ENCODE measurements at places on chromosomes 6 and 20.

DNA sequence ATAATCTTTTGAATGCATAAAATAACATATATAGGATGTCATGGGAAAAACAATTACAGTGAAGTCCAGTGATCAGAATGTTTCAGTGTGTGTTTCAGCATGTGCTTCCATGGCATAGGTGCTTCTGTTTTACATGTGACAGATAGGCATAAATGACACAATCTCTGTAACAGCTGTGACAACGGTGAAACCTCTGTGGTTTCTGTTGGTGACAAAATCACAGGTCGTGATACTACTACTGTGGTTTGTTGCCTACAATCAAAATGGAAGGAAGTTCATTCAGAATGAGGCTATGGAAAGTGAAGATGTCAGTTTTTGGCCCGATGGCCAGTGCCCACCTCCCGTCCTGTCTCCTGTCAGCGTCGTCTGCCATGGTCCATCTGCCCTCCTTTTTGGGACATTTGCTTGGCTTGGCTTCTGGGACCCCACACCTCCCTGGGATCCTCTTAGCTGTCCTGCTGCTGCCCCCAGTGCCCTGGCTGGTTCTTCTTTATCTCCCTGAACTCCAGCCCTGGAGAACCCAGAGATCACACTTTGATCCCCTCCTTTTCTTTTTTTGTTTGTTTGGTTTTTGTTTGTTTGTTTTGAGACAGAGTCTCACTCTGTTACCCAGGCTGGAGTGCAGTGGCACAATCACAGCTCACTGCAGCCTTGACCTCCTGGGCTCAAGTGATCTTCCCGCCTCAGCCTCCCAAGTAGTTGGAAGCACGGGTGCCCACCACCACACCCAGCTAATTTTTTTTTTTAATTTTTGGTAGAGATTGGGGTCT is 79.3 kb upstream of the NAA20 start:
- no peak for DNase-seq

GRCh38 chr6:35388772-35389352 is 46.5 kb downstream of the PPARD start:
- DNase-seq, result no peak

- no peak for DNase-seq
Measured at GRCh38 chr6:34022250-34022872, 123.5 kb downstream of the GRM4 start.

GRCh38 chr6:2643130-2643529 is 107.6 kb downstream of the MYLK4 start:
- DNase-seq, result no peak

DNA sequence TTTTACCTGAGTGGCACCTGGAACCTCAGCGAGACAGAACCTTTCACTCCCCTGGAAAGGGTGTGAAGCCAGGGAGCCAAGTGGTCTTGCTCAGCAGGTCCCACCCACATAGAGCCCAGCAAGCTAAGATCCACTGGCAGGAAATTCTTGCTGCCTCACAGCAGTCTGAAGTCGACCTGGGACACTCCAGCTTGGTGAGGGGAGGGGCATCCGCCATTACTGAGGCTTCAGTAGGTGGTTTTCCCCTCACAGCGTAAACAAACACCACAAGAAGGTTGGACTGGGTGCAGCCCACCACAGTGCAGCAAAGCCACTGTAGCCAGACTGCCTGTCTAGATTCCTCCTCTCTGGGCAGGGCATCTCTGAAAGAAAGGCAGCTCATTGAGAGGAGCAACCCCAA is 134.7 kb upstream of the RSPO3 start:
- no peak for DNase-seq

DNA sequence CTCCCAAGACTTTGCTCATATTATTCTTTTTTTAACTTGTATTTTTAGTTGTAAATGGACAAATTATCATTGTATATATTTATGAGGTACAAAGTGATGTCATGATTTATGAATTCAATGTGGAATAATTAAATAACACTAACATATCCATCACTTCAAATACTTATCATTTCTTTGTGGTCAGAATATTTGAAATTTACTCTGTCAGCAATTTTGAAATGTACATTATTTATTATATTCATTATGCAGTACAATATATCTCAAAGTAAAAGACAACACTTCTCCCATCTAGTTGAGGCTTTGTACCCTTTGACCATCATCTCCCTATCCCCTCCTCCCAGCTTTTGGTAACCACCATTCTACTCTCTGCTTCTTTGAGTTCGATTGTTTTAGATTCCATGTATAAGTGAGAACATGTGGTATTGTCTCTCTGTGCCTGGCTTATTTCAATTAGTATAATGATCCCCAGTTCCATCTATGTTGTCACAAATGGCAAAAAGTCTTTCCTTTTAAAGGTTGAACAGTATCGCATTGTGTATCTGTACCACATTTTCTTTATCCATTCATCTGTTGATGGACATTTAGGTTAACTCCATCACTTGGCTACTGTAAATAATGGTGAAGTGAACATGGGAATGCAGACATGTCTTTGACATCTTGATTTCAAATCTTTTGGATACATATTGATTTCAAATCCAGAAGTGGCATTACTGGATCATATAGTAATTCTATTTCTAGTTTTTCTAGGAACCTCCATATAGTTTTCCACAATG is 197.2 kb downstream of the KIF6 start:
- no peak for DNase-seq

- DNase-seq, result no peak
Measured at GRCh38 chr20:4684837-4685413, 36.8 kb upstream of the PRND start.

DNA sequence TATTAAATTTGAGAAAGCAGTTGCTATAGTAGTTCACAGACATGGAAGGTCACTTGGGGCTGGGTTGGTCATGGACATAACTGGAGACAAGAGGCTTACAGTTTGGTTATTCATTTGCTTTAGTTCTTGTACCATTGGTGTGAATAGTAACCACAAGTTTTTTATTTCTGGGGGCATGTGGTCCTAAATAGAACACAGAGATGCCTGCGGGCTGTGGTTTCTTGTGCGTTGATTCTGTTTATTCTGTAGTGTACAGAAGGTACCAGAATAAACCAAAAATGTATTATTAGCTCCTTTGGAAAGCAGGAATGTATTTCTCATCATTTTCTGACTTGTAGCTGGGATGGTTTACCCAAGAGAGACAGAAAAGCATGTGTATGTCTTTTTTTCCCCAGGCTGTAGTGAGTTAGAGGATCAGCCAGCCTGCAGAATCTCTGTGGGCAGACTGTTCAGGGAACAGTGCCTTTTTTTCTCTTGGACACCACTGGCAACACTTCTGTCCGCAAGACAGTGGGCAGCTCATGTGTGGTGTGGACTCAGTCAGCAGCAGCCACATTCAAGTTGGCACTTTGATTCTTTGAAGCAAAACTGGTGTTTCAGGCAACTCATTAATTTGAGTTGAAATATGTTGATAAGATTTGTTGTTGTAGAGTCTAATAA is 122.1 kb downstream of the LRRC1 start:
- DNase-seq, result no peak

DNA sequence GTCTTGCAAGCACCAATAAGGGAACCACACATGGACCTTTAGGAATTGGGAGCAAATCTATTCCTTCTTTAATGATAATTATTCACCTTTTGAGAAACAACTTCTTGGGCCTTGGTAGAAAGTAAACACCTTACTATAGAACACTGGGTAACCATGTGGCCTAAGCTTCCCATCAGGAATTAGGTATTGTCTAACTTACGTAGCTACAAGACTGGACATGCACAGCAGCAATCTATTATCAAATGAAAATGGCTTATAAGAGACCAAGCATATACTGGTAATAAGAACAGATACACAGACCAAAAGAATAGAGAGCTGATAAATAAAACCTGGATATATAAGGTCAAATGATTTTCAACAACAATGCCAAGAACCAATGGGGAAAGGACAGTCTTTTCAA is 16.8 kb downstream of the TCP11 start:
- DNase-seq, result no peak

DNA sequence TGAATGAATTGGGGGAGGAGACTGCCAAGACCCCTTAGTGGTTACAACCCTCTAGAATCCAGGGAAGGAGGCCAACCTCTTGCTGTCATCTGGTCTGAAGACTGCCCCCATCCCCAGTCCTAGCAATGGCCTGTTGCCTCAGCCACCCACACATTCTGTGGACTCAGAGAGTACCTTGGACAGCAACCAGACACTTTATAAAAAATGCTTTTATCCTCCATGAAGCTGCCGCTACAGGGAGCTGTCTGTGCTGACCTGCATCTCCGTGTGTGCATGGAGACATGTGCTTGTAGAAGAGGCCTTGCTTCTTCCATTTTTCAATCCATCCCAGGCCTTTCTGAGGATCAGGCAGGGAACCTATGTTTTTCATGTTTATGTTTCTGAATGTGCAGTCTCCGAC is 15.2 kb downstream of the CDH22 start:
- DNase-seq, result no peak

GRCh38 chr6:6612308-6612707 is 23.8 kb downstream of the LY86 start:
- DNase-seq, result no peak

- no peak for DNase-seq
Measured at GRCh38 chr20:49566401-49567364, 1.3 kb downstream of the PTGIS start.

- no peak for DNase-seq
Measured at GRCh38 chr6:25620391-25620790, 31.6 kb upstream of the SCGN start.

DNA sequence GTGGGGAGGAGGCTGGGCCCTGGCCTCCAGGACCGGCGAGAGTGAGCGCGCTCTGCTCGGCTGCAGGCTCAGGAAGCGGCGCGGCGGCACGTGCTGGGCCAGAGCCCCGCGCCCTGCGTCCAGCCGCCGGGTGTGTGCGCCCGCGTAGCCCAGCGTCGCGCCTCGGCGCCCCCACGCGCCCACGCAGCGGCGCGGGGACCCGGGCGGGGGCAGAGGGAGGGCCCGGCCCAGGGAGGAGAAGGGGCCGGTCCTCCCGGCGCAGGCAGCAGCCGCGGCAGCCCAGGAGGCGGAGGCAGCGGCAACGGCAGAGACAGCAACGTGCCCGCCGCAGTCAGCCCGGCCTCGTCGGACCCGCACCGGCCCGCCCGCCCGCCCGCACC is at the start of gene EYA2:
EYA2 (plus strand) TSS at position 265 of the 380 bp plus-strand sequence. CDS start 95,168 bp downstream, outside the sequence.
- DNase-seq, result no peak

GRCh38 chr6:21033575-21034026 is 499.3 kb downstream of the CDKAL1 start:
- no peak for DNase-seq

DNA sequence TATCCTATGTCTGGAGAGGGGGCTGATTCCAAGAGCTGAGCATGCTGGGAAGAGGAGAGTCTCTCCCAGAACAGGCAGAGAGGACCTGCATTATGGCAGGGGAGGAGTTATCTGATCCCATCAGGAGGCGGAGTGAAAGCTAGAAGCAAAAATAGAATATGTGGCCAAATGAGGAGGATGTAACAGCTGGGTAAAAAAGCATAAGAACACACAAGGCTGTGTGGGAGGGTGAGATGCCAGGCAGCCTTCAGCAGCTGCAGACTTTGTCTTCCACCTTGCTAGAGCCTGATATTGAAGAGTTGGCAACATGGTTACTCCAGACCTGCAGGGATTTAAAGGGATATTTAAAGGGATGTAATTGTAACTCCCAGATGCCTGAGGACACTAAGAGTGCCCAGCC is 167.1 kb downstream of the PTPRT start:
- DNase-seq, result no peak

GRCh38 chr20:17795003-17795402 is 95.2 kb downstream of the BANF2 start:
- no peak for DNase-seq

GRCh38 chr6:13423252-13423651 is 64.1 kb downstream of the GFOD1 start:
- no peak for DNase-seq

GRCh38 chr20:56348305-56348693 is 10.5 kb upstream of the FAM210B start:
- DNase-seq, result no peak

DNA sequence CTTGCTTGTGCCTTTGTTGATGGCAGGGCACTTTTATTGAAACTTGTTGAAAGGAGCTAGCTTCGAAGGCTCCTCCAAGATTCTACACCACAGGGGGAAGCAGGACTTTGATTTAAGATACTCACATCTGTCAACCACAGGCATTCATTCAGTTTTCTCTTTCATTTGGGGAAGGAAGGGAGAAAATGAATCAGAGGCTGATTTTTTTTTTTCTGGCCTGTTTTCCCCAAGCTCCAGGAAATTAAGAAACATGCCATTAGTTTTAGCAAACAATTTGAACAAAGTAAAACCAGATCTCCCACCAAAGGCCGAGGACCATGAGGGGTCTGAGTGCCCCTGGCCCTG is 8.7 kb upstream of the APCDD1L start:
- DNase-seq, result no peak

- no peak for DNase-seq
Measured at GRCh38 chr20:2918096-2919049, 45.1 kb downstream of the PTPRA start.

DNA sequence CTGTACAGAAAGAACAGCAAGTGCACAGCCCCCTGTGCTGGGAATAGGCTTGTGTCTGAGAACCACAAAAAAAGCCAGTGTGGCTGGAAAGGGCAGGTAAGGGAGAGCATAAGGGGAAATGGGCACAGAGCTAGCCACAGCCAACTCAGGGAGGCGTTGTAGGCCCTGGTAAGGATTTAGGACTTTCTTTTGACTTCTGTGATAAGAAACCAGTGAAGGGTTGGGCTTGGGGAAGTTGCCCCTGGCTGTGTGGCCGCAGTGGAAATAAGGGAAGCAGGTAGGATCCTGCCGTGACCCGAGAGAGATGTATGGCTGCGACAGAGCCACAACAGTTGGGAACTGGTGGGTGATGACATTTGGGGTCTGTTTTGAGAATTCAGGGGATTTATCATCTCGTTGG is 30.0 kb upstream of the PHACTR2 start:
- DNase-seq, result no peak

GRCh38 chr20:46139908-46140482 is 21.9 kb downstream of the CD40 start:
- DNase-seq, result no peak

DNA sequence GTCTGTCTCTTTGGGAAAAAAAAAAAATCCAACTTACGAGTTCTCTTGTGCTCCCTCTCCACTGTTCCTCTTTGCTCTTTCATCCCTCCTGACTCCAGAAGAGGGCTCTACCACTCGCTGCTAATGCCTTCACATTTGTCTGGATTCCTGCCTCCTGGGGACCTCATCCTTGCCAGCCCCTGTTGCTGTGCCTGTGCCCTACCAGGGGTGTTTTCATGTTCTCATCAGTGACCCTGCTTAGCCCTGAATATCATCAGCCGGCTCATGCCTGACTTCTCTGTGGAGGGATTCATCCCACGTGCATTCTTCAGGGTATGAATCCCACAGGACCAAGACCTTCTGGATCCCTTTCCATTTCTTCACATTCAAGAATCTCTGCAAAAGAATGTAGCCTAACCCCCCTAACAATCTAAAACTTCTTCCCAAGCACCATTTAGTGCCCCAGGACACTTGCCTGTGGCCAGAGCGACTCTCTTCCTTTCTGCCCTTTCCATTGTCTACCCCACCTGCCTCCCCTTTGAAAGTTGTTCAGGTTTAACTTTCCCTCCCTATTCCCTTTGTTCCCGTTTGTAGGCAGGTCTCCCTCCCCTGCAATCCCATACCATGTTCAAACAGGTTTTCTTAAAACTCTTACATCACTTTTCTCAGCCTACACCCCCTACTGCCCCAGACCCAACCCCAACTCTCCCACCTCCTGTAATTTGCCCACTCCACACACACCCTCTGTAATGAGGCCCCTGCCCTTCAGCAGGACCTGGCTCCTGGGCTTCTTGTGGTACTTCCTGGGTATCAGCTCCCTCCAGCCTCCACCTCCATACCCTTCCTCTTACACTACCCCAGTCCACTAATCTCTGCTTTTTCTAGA is 50.2 kb downstream of the RREB1 start:
- DNase-seq, result no peak

GRCh38 chr6:87702589-87702945 is 534 bp upstream of the AKIRIN2 start:
- DNase-seq, result no peak

- no peak for DNase-seq
Measured at GRCh38 chr6:5158180-5158579, 73.0 kb downstream of the PPP1R3G start.

Data from GOT3 (cell line).